ENCODE measurements at places on chromosomes 6 and 20.
A peak's percentile ranks its signal among the peaks of the same experiment; 100 is the strongest.

DNA sequence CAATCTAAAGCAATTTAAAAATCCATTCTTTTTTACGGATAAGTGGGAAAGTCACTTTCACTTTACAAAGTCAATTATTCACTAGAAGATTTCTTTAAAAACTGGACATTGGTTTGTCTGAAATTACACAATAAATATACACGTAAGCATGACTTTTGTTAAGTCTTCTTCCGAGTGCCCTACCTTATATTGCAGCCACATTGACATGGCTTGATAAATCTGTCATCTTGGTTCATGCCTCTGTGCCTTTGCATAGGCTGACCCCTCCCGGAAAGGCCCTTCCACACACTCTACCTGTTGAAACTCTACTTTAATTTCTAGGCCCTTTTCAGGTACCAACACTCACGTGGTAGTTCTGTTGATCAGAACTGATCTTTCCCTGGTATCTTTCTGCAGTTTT, 104.1 kb downstream of the SH3BGRL2 start:
- no peak for DNase-seq

DNA sequence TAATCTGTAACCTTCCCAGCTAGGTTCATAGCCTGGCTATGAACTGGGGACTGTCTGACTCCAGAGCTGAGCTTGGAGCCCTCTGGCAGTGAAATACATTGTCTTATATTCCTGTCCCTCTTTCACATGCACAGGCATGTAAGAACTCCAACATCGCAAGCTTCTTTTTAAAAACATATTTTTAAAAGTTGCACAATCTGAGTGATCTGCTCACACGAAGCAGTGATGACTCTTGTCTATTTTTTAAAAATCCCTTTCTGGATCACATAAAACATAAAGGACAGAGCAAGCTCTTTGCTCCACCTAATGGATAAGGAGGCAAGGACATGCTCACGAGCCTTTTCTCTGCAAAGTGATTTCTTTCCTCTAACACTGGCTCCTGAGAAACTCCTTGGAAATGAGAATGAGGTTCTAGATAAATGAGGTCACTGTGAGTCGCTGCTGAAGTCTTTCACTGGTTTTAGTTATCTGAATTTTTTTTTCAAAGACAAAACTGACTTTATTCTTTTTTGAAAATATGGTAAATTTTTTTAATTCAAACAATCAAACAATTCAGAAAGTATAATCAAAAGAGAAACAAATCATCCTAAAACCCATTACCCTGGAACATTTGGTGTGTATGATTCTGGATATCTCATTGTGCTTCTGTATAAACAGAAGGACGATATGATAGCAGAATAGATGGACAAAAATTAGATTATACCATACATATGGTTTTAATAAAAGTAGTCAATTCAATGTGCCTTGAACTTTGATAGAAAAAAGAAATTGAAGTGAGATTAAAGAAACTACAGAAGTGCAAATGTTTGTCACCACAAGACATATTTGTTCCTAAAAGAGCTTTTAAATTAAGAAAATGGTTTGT, 30.8 kb downstream of the IL20RA start:
- peak; percentile 8 for DNase-seq

DNA sequence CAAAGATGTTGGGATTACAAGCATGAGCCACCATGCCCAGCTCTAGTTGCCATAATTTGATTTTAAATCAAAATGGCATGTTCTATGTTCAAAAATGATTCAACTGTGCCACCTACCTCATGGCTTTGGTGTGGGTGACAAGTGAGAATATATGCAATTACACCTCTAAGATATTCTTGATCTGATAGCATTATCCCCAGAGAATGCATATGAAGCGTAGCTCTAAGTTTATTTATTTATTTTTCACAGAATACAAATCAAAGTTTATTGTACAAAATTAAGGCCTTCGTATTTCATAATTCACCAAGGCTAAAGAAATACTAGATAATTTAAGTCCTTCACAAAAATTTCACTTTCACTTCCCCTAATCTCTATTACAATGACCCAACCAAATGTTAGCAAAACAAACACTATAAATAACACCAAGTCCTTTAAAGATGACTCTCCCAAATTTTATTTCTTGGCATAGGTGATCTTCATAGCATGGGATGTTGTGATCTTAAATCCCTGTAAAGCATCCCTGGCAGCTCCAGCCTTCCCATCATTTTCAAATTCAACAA, 205.9 kb upstream of the TAB2 start:
- DNase-seq, result no peak

- DNase-seq, result no peak
Measured at GRCh38 chr6:52975580-52975979, 19.5 kb downstream of the GSTA4 start.

GRCh38 chr6:114286211-114286610, 56.6 kb downstream of the HS3ST5 start:
- DNase-seq, result no peak

GRCh38 chr6:20540683-20541082, 6.4 kb downstream of the CDKAL1 start:
- no peak for DNase-seq

DNA sequence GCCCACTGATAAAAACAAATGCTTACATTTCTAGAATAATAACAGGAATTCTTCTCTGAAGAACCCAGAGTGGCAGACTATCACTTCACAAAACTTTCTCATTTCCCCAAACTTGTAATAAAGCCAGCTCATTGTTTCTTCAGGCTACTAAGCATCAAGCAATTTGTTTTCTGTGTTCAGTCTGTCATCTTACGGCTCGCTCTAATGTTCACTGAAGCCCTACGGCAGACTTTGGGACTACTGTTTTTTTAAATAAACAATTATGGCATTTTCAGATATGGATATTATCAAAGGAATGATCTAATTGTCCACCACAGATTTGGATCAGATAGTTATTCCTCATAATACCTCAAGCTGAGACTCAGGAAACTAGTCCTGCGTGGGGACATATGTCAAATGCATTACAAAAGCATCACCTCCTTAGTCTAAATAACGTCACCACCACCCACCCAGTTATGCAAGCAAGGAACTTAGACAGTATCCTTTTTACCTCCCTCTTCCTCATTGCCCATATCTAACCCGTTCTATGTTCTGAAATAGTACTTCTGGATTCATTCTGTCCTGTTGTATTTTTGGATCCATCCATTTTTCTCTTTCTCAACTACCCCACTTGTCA, 415.1 kb downstream of the PLCB1 start:
- no peak for DNase-seq

DNA sequence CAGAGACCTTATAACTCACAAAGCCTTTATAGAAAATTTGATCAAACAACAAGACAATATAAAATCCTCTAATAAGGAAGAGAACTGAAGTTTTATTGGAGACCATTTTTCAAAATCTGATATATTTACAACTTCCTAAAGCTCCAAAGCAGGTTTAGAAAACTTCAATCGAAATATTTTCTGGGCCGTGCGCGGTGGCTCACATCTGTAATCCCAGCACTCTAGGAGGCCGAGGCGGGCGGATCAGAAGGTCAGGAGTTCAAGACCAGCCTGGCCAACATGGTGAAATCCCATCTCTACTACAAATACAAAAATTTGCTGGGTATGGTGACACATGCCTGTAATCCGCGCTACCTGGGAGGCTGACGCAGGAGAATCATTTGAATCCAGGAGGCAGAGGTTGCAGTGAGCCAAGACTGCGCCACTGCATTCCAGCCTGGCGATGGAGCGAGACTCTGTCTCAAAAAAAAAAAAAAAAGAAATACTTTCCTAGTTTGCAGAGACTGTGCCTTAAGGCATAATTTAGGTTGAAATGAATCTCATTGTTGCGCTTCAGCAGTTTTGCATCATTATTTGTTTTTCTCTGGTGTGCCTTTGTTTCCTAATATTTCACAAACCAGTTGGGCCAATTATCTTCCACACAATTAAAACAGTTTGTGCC, 60.6 kb upstream of the ASIP start:
- no peak for DNase-seq

DNA sequence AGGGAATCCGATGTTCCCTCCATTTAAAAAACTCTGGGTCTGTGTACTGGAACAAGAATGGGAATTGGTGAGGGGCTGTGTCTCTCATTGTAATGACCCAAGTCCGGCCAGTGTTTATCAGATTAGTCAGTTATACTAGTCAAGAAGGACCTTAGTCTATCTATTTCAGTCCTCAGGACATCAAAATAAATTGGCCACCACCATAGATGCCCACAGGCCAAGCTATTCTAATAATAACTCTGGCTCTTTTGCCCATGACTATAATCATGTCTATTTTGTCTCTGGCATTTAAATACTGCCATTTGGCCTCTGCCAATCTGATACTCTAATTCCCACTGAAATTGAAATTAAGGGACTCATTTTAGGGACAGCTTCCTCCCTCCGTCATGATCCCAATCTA, 37.8 kb downstream of the ELOVL4 start:
- no peak for DNase-seq

GRCh38 chr20:51500311-51500710, 42.2 kb downstream of the NFATC2 start:
- no peak for DNase-seq

DNA sequence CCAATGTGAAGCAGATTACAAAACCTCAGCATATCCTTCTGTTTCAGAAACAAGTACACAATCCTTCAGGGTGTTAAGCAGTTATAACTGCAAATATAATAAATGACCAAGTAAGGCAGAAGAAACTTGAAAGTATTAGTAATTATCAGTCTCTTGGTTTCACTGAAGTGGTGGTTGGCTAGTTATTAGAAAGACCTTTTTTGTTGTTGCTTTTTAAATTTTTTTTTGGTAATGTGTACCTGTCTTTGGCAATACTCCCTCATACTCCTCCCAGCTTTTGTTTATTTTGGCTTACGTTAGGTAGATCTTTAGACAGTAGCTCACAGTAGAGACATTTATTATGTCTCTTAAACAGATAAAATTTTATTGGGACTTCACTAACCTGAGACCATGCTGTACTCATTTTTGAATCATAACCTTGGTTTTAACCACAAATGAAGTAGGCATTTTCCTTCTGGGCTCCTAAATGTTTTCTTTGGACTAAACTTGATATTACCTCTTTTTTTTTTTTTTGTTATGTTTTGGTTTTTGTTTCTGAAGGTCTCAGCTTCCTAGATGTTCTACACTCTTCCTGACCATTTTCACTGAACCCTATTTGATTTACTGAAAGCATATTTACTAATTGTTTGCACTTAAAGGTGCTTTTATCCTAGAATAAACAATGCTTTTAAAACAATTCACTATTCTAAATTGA, 6.4 kb downstream of the CD2AP start:
- DNase-seq, result no peak

- DNase-seq, result no peak
Measured at GRCh38 chr6:25196464-25196863, 82.7 kb upstream of the CARMIL1 start.

DNA sequence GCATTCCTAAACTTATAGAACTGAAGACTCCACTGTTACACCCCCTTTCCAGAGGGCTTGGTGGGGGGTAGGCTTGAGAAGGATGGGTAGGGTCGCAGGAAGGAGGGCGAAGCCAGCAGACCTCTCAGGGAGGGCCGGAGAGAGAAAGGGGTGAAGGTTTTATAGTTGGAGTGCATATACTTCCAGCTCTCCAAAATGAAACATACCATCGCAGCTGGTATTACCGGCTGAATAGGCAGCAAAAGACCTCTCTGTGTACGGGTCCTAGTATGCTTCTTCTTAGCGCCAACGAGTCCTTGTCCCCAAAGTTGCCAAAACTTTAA, 1.0 kb upstream of the VGLL2 start:
- no peak for DNase-seq

- no peak for DNase-seq
Measured at GRCh38 chr20:51470907-51471411, 71.6 kb downstream of the NFATC2 start.

- no peak for DNase-seq
Measured at GRCh38 chr20:64077541-64077875, 1.8 kb downstream of the RGS19 start.

GRCh38 chr6:55633471-55633870, 54.5 kb upstream of the HMGCLL1 start:
- DNase-seq, result no peak

DNA sequence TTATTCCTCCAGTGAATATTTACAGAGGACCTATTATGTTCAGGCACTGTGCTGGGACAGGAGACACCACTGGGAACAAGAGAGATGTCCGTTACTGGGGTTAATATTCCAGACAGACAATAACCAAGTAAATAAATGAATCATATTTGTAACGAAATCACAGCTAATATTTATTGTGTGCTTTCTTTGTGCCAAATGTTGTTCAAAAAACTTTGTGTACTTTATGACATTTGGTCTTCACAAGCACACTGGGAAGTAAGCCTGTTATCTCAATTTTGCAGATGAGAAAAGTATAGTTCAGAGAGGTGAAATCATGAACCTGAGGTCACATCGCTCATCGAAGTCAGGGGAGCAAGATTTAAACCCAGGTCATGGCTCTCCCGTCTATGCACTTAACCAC, 36.5 kb upstream of the PREX1 start:
- no peak for DNase-seq

All from NCI-H510A treated with DMSO at 0.1 percent for 48 hours (cell line).